Prostate gland (tissue), 2 donors: ENCODE measurements at places on chromosomes 7 and 10.

DNA sequence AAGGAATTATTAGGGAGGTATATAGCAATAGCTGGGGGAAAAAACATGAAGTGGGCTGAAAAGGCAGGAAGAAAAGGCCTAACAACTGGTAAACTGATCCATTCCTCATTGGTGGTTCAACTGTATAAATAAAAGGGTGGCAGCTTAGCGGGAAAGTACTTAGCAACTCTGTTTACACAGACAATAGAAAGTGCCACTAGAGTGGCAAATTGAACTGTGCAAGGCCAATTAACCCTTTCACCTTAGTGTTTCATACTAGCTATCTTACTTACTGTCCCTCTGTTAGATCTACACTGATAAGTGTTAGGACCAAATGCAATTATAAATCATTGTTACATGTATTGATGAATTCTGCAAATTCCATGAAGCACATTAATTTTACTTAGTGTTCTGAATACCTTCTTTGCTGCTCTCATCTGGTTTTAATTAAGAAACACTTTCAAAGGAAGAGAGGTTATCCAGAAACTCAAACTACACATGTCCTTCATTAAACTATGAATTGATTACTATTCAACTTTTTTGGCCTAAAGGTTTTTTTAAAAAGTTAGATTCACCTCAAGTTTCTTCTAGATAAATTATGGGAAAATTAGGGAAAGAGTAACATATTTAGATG is 28.0 kb downstream of the DNAJC1 start:
- DNase-seq: no peak
- H3K4me1 ChIP-seq: no peaks in the 10 kb centered on the region
- no peak overlapping the region for H3K4me3 ChIP-seq
- no peak overlapping the region for H3K27ac ChIP-seq

GRCh38 chr7:41334071-41334862 is 368.6 kb downstream of the INHBA start:
- H3K4me1 ChIP-seq: no peaks in the 10 kb centered on the region
- no peak overlapping the region for H3K4me3 ChIP-seq
- no peaks in the 10 kb centered on the region for H3K36me3 ChIP-seq
- H3K27me3 ChIP-seq: no peaks in the 10 kb centered on the region
- no peak for DNase-seq

- H3K27ac ChIP-seq: no peak overlapping the region
- no peak for DNase-seq
- H3K36me3 ChIP-seq: no peaks in the 10 kb centered on the region
- no peaks in the 10 kb centered on the region for H3K4me1 ChIP-seq
- H3K27me3 ChIP-seq: no peaks in the 10 kb centered on the region
Observed at GRCh38 chr10:93030409-93030808, 30.2 kb upstream of the CYP26C1 start.

DNA sequence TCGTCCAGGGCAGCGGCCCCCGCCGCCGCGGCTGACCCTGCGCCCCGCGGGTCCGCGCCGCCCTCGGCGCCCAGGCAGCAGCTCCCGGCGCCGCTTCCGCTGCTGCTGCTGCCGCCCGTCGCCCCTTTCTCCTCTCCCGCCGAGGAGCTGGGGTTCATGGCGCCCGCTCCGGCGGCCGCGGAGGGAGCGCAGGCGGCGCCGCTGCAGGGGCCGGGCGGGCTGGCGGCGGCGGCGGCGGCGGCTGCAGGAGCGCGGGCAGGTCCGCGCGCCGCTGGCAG is 286 bp downstream of the DGKI start:
- H3K4me1 ChIP-seq: no peaks in the 10 kb centered on the region
- H3K27me3 ChIP-seq: no peaks in the 10 kb centered on the region

GRCh38 chr10:22978287-22978686 is 50.4 kb downstream of the ARMC3 start:
- DNase-seq: no peak
- H3K36me3 ChIP-seq: no peaks in the 10 kb centered on the region
- H3K27ac ChIP-seq: no peak overlapping the region

GRCh38 chr10:33635967-33636515 is 301.6 kb upstream of the NRP1 start:
- H3K4me1 ChIP-seq: no peaks in the 10 kb centered on the region
- H3K27ac ChIP-seq: no peak overlapping the region
- H3K4me3 ChIP-seq: no peak overlapping the region
- no peaks in the 10 kb centered on the region for H3K27me3 ChIP-seq
- no peaks in the 10 kb centered on the region for H3K36me3 ChIP-seq

GRCh38 chr10:75191821-75192568 is 18.6 kb upstream of the VDAC2 start:
- no peaks in the 10 kb centered on the region for H3K36me3 ChIP-seq
- no peaks in the 10 kb centered on the region for H3K27me3 ChIP-seq
